Activated CD4-positive, alpha-beta T cell treated with anti-CD3 and anti-CD28 coated beads, Interleukin-2, amount 50 U/mL, for 16 hours (primary cell): ENCODE measurements at places on chromosomes 1 and 21.
A peak's percentile ranks its signal among the peaks of the same experiment; 100 is the strongest.

- DNase-seq, result no peak
Measured at GRCh38 chr1:44390277-44390676, 14.8 kb upstream of the RNF220 start.

- DNase-seq, result no peak
Measured at GRCh38 chr1:240956020-240956419, 344.1 kb upstream of the GREM2 start.

GRCh38 chr1:38475624-38476005 is 384.0 kb downstream of the RRAGC start:
- DNase-seq, result no peak

DNA sequence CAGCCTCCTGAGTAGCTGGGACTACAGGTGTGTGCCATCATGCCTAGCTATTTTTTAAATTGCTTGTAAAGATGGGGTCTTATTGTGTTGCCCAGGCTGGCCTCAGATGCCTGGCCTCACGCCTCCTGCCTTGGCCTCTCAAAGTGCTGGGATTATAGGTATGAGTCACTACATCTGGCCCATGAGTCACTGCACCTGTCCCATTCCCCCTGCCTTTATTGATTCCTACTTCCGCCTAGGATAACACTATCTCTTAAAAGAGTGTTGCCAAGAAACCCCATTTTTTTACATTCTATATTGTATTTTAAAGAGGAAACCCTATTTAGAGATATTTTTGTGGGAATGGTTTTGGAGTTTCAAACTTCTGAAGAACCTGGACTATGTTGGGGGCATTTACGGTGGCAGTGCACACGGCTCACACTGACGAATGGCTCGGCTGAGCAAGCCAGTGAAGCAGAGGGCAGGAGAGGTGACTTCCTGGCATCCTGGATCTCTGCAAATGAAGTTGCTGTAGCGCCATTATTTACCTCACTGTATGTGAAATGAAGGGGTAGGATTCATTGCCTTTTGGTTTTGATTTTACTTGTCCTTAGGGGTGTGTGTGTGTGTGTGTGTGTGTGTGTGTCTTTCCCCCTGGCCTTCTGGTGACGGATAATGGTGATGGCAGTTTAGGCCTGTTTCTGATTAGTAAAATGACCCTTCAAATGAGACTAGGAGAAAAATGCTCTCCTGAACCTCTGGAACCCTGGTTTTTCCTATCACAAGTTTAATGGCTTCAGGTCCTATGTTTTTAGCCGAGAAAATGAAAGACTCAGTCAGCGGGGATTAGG is 22.5 kb downstream of the KIF26B start:
- no peak for DNase-seq

GRCh38 chr1:10630661-10631120 is 155.9 kb downstream of the PEX14 start:
- no peak for DNase-seq

DNA sequence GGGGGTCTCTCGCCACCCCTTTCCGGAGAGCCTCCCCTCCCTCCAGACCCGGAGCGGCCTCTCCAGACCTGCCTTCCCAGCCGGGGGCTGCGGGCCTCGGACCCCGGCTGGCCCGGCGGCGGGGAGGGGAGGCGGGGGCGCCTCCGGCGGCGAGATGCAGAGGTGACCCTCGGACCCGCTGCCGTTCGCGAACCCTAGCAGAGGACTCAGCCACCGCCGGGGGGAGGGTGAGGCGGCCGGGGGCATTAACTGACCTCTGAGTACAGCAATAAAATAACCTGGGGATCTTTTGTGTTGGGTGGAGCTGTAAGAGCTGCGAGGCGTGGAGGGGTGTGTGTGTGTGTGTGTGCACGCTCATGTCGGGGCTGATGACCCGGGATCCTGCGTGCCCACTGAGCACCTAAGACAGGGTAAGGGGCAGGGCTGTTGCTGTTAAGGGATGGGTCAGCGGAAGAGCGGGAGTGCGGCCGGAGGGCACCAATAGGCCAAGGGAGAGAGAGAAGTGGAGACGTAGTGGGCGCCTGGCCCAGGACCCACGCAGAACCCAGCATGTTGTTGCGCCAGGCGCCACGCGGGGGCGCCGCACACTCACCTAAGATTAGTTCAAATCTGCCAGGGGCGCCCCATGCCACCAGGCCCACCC is 6.3 kb downstream of the HAPLN2 start:
- DNase-seq, result peak; percentile 41

DNA sequence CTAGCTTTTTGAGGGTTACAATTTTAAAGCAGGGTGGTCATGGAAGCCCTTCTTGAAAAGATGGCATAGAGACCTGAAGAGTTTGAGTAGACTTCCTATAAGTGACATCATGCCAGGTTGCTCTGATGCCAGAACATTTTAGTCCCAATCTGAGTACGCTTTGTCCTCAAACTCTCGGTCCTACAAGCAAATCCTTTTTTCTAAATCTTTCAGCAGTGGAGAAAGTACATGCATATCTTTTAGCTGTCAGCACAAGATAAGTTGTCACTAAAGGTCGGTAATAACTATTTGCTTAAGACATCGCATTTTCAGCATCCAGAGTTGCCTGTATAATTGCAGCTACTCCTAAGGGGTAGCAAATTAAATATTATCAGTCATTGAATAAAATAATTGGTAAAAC is 140.4 kb downstream of the ATP6V1G3 start:
- no peak for DNase-seq
